T-helper 1 cell (primary cell): ENCODE measurements at places on chromosomes 6 and 20.
A peak's percentile ranks its signal among the peaks of the same experiment; 100 is the strongest.

DNA sequence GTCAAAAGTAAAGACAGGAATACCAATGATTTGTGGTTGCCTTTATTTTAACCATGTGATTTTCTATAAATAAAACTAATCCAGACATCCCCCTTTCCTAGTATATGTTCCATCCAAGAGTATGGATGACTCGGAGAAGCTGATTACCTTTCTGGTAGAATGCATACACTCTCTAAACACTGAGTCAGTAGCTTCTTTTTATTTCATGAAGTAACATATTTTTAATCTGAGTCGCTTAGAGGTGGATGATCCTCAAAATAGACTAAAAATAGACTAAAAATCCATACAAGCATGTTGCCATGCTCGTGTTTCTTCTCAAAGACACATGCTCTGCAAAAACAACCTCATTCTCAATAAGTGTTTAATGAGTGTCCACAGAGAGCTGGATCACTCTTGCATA is 263.7 kb downstream of the COL12A1 start:
- DNase-seq: no peak

DNA sequence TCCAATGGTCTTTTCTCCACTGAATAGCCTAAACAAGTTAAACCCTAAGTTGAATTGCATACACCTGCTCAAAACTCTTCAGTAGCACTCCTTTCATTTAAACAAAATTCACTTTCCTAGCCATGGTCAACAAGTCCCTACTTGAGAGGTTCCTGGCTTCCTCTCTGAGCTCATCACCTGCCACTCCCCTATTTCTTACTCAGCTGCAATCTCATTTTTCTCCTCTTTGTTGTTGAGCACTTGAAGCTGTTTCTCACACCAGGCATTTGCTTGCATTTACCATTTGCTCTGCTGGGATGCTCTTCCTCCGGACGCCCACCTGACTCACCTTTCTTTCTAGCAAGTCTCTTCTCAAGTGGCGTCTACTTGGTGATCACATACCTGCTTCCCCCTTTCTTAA is 38.5 kb downstream of the EDN1 start:
- no peak for DNase-seq

DNA sequence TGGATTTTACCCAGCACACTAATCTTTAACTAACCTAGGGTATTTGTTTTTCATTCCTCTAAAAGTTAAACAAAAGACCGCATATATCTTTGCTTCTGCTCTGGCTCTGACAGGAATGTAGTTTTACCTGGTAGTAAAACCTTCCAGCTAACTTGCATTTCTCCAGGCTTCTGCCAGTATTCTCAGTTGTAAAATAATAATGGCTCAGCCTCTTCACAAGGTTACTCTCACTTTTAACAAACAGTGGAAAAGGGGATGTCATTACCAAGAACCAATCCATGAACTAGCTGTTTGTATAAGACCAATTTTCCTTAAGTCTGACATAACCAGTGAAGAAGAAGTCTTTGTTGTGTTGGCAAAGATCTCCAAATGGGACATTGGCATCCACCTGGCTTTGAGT is 10.0 kb downstream of the THBS2 start:
- DNase-seq: no peak

DNA sequence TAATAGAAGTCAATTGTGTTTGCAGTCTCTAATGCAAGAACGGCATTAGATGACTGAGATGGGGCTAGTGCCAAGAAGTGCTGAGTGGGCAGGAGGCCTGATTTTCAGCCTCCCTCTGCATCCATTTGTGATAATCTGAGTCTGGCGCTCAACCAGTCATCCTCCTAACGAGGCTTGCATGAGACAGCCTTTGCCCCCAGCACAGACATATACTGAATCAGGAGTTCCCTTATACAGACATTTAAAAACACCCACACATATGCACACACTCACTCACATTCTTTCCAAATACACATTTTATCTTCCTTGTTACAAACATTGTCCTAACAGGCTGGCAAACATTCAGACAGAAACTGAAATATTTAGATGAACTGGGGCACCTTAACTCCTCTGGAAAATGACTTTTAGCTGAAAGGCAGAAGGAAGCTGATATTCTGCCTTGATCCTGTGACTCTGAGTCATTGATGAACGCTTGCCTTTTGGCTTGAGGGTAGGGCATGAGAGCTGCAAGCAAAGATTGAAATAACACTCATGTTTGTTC is 562.3 kb downstream of the DHX35 start:
- DNase-seq: no peak

DNA sequence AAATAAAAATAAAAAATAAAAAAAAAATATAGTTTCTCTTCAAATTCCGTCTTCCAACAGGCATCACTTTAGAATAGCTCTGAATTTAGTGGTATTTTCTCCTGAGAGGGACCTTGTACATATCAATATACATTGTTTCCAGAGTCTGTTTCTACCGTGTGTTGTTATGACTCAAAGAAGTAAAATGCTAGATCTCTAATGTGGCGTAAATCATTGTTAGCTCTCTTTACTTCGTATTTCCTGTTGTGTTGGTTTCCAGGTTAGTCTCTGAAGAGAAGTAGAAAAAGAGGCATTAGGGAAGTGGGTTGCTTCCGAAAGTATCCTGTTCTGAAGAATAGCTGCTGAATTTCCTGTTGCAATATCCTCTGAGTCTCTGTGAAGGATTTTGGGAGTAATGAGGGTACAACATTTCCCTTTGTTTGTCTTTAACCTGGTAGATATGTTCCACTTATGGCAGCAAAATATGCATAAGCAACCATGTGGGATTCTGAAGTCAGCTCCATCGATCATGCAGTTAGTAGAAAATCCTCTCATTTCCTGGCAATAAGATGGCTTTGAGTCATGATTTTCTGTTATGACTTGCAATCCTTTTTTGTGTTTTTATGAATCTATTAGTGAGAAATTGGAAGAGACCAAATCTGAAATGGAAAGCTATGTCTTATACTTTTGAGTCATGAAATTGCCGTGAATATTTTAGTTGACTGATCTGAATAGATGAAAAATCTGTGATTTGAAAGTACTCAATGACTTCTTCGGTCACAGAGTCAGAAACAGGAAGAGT is 42.0 kb upstream of the MCHR2 start:
- no peak for DNase-seq

- DNase-seq: no peak
Observed at GRCh38 chr6:131917318-131917717, 33.9 kb downstream of the CCN2 start.

GRCh38 chr6:104013312-104013971 is 846.3 kb downstream of the HACE1 start:
- DNase-seq: no peak

GRCh38 chr6:52499026-52499425 is 77.8 kb downstream of the TRAM2 start:
- no peak for DNase-seq

DNA sequence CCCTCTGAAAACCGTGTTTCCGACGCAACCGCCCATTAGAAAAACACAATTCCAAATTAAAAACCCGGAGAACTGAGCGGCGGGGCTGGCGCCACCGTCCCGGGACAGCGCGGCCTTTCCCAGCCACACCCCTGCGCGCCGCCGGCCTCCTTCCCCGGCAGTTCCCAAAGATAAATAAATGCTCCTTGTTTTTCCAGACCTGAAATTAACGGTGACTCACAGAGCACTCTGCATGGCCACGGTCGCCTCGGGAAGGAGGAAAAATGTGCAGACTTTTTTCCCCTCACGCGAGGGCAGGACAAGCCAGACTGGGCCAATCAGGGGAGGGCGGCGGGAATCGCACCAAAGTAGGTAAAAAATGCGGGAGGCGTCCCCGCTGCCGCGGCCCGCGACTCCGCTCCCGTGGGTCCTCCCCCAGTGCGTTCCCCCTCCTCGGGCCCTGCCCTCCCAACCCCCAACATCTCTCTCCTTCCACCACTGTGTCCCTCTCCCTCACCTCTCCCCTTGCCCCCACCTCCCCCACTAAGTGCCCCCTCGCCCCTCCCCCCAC is 828 bp upstream of the DSTN start:
- peak; percentile 8 for DNase-seq

- DNase-seq: peak; percentile 64
Observed at GRCh38 chr6:111985202-111985731, 68.6 kb upstream of the CCN6 start.

DNA sequence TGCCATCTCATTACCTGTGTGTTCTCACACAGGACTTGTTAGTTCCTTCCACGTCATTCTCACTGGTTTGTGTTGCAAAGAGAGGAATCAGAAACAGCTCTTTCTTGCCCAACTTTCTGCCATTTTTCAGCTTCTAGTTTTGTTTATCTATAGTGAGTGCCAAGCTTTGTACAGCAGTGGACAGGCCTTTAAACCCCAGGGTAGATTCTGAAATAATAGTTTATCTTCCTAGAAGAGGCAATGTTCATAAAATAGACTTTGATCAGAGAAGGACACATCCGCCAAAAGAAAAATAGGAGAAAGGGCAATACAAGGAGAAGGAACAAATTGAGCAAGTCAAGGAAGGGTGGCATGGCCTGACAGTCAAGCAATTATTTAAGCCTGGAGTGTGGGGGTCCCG is 17.7 kb upstream of the TMEM30A start:
- no peak for DNase-seq

GRCh38 chr6:24856901-24857670 is 58.4 kb upstream of the ARMH2 start:
- DNase-seq: no peak

DNA sequence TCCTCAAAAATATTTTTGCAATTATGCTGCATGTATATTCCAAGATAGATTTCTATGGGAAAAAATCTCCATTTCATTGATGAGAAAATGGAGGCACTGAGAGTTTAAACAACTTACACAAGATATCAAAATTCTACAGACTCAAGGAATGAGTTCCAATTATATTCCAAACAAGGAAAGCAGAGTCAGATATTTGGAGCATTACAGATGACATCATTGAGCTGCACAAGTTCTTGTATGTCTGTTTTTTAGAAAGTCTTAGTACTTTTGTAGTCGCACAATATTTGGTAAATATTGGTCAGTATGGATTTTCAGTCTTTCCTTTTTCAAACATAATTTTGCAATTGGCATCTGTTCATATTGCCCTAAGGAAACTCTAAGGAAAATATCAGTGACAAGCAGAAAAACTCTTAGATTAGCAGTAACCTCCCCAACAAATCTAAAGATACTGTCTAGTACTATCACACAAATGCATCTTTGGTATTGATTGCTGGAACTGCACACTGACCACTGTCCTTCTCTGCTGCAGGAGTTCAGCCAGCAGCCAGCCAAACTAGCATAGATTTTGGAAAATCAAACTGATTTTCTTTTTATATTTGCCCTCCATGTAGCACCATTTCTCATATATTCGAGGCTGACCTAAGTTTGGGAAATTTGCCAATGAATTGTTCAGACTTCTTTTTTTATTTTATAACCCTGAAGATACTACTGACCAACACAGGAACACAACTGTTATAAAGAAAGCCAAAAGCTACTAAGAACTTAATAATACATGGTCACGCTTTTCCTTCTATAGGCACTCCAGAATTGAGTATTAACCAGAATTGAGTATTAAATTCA is 51.7 kb upstream of the TBX18 start:
- no peak for DNase-seq

- DNase-seq: no peak
Observed at GRCh38 chr6:100420711-100421110, 44.0 kb downstream of the SIM1 start.

GRCh38 chr6:144653885-144654505 is 368.9 kb downstream of the UTRN start:
- peak; percentile 19 for DNase-seq
